Epithelial cell of prostate (primary cell): ENCODE measurements at places on chromosomes 4 and X.

DNA sequence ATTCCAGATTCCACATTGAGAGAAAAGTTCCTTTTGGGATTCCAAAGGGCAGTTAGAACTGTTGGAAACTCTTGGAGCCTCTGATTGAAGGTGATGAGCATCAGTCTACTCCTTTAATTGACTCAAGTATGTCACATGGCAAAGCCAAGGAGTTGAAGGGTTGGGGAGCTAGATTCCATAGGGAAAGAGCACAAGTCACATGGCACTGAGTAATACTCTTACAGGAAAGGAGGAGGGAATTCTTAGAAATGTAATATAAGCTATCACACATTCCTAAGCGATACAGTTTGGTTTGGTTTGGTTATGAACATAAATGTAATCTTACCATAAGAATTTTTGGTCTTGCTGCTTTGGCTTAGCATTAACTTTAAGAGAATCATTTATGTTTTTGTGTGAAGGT is 15.7 kb downstream of the SPCS3 start:
- DNase-seq, result no peak

DNA sequence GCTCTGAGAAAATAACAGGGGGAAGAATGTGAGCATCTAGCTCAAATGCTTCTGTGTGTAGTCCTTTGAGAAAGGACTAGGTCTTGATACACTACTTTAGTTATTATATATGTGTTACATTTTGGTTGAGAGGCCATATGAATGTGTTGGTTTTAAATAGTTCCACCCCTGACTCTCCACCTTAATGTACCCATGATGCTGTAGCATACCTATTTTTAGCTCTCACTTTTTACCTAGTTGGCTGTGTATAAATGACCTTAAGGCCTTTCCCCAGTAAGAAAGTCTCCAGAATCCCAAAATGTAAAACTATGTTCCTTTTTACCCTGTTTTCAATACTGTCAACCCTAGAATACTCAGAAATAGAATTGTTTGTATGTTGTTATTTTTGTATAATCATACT is 20.0 kb upstream of the NPNT start:
- no peak for DNase-seq

DNA sequence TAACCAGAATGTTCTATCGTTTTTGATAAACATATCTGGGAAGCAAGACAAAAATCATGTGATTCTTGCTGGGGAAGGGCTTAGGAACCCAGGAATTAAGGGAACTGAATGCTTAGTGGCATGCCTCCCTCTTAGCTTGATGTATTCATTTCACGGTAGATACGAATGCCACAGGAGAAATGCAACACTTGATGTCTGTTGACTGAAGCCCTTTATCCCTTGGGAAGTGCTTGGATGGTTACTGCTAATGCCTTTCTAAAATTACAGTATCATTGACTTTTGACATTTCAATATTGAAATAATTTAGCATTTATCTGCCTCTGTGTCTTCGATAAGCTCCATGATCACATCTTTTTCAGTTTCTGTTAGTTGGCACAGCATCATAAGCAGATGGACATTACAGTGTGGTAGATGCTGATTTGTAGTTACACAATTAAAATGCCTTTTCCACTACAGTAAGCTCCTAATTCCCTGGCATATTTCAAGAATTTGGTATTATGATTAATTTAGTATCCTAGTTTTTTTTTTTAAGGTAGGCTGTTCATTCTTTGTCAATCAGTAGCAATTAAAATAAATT is 226.7 kb downstream of the ARHGAP10 start:
- no peak for DNase-seq

GRCh38 chr4:111681751-111682150 is 463.5 kb upstream of the FAM241A start:
- DNase-seq, result no peak

DNA sequence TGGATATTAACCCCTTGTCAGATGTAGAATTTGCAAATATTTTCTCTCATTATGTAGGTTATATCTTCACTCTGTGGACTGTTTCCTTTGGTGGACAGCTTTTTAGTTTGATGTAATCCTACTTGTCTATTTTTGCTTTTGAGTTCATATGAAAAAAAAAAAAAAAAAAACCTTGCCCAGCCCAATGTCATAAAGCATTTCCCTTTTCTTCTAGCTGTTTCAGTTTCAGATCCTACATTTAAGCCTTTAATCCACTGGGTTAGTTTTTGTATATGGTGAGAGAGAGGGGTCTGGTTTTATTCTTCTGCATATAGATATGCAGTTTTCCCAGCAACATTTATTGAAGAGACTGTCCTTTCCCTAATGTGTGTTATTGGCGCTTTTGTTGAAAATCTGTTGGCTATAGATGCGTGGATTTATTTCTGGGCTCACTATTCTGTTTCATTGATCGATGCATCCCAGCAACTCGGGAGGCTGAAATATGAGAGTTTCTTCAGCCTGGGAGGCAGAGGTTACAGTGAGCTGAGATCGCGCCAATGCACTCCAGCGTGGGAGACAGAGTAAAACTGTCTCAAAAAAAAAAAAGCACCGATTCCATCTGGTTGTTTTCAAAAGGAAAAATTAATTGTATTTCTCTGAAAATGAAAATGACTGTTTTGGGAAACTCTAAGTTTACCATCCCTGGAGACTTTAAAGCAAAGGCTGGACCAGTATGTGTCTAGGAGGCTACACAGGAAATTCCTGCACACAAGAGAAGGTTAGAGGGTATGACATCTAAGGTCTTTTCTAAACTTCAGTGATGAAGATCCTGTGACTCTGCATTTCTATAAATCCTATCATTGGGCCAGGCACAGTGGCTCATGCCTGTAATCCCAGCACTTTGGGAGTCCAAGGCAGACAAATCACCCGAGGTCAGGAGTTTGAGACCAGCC is 35.6 kb downstream of the STEEP1 start:
- no peak for DNase-seq

- no peak for DNase-seq
Observed at GRCh38 chr4:13875181-13875580, 247.7 kb upstream of the BOD1L1 start.

DNA sequence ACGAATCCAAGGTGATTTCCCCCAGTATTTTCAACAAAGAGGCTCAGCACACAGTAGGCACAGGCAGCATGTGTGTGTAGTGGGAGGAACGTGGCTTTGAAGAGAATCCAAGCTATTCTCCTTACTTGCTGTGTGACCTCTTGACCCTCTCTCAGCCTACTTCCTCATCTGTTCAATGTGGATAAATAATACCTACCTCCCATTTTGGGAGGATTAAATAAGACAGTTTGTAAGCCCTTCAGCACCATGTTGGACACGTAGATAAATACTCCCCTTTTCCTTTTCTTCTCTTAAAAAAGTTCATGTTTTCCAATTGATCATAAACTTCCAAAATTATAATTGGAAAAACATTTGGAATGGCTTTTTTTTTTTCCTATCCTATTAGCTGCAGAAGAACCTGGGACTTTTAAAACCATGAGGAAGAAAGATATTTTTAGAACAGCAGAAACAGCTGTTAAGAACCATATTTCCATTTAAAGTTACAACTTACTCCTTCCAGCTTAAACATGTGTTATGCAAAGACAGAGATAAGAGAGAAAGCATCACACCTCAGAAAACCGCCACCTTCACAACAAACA is 56.1 kb upstream of the TMEM131L start:
- no peak for DNase-seq

GRCh38 chr4:76087007-76087769 is 12.7 kb downstream of the ART3 start:
- DNase-seq, result no peak

- no peak for DNase-seq
Observed at GRCh38 chrX:153438532-153438931, 7.3 kb downstream of the TREX2 start.

DNA sequence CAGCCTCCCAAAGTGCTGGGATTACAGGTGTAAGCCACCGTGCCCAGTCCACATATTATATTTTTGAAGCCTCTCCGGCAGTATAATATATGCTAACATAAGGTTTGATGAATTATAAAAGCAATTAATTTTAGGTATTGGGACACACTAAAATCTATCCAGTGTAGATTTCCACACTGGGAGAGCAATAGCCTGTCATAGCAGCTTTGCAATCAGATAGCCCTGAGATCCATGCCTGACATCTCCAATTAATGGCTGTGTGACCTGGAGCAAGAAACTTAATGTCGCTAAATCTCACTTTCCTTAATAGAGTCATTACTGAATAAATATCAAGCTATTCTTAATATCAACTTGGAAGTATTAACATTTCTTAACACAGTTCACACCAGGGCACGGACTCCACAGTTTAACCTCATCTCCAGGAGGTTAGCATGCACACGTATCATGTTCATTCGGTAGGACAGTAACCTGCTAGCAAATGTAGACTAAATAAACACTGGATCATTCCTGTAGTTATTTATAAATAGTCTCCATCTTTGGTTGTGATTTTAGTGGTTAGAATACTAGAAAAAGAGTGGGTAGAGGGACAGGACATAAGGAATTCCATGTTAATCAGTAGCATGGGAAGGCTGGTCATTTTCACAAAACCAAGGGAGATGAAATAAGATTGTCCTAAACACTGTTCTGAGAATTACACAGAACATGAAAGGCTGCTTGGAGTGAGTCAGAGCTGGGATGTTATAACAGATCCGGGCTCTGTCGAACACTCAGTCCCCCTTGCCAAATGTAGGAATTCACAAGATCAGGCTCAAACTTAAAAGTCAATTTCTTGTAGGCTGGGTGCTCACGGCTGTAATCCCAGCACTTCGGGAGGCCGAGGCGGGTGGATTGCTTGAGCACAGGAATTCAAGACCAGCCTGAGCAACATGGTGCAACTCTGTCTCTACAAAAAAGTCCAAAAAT is 254.7 kb downstream of the PALLD start:
- no peak for DNase-seq

DNA sequence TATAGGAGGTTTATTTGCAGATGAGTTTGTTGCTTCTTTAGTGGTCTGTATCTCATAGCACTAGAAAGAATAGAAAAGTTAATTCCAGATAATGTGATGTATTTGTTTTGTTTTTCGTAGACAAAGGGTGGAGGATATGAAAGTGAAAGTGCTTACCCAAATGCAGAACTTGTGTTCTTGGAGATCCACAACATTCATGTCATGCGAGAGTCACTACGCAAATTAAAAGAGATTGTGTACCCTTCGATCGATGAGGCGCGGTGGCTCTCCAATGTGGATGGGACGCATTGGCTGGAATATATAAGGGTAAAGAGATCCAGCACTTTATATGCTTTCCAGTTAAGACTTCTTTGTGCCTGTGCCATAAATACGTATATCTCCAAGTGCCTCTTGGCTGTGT is 43.3 kb downstream of the MTMR1 start:
- DNase-seq, result no peak

GRCh38 chr4:106687026-106687425 is 318.4 kb upstream of the GIMD1 start:
- no peak for DNase-seq

DNA sequence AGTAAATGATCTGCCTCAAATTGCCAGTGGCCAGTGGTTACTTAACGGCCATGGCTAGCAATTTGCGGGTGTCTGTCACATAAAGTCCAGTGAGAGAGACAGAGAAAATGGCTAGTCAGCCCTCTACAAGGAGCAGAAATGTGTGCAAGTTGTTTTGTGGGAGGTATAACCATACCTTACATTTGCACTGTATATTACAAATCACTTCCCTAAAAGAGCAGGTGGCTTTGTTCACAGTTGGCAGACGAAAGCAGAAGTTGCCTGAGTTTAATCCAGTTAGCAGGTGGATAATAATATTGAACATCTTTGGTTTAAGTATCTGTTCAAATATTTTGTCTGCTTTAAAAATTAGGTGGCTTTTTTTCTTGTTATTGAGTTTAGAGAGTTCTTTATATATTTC is 15.6 kb downstream of the SRPX start:
- DNase-seq, result no peak

GRCh38 chr4:19831644-19832285 is 419.9 kb upstream of the SLIT2 start:
- no peak for DNase-seq

DNA sequence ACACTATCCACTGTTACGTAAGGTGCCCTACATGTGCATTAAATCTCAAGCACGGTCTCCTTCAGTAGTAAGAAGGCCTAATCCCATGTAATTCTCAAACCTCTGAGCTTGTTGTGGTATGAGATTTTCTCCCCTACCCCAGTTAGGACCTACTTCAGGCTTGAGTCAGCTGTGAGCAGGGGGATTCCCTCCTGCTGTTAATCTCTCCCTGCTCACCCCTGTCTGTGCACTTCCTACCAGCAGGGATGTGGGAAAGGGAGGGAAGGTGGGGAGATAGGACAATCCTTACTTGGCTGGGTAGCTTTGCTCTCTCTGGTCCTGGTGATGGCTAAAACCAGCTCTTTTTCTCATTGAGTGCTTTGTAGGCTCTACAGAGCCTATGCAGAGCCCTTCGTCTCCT is 60.8 kb downstream of the PALLD start:
- no peak for DNase-seq

DNA sequence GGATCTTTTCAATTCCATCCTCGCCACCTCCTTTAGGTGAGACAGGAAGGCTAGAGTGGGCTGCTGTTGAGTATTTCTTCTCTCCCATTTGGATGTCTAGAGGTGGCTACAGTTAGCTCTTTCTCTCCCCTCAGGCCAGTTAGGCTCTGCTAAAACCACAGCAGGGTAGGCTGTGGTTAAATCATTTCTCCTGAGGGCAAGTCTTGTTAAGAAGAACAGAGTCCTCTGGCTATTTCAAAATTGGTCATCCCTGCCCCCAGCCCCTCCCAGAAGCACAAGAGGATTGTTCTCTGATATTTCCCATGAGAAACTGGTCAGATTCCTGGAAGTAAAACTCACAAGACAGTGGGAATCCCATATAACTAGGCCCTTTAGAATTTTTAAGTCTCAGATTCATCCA is 1359.5 kb downstream of the TECRL start:
- DNase-seq, result no peak

GRCh38 chr4:1869530-1870327 is 1.5 kb upstream of the NSD2 start:
- no peak for DNase-seq

DNA sequence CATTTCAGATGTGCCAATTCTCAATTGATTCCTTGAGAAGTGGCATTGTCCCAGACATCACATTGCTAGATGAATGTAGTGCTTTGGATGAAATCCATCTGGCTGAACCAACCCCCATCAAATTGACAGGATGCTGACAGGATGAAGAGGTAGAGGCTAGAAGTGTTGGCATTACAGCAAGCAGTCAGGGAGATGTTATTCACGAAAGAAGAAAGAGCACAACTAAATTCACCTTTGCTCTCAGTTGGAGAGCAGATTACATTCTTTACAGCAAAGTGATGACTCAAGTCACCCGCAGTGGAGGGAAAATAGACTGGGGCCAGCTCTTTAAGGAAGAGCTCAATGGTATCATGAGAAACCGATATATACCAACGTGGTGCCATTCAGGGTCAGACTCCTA is 259.6 kb downstream of the C4orf33 start:
- no peak for DNase-seq

GRCh38 chr4:78345237-78345636 is 206.3 kb upstream of the ANXA3 start:
- no peak for DNase-seq

DNA sequence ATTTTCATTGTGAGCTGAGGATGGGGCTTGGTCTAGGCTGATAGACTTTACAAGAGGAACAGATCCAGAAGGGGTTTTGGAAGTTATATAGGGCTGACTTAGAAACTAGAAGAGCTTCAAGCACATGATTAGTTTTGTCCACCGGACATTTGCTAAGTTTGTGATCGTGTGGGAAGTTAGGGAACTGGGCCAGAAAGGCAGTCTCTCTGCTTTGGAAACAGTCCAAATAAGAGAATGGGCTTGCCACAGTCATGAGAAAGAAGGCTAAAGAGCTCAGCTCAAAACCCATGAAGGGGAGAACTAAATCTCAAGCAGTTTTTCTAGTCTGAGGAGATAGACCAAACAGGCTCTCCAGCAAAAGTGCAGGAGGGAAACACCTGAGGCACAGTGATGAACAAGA is 67.8 kb downstream of the ZNF674 start:
- DNase-seq, result no peak
